ENCODE measurements at places on chromosomes 16 and 17. TPM values are rescaled to one million over a fixed set of nuclear protein-coding genes. Genes with fewer than 3 reads are reported as not detected.

The CFAP97D1 gene
- 0.07 TPM for total RNA-seq

The GRB7 gene
- 1.2 TPM for total RNA-seq

The NOL3 gene
- 24.5 TPM for total RNA-seq

The ZNF75A gene
- total RNA-seq: 21.7 TPM

The RTN4RL1 gene
- total RNA-seq: 0.49 TPM

The SLC47A2 gene
- not detected for total RNA-seq

The OR1F1 gene
- not detected for total RNA-seq

The DOC2B gene
- total RNA-seq: not detected

The ACSM2A gene
- not detected for total RNA-seq

The CLDN7 gene
- total RNA-seq: 1.5 TPM

The VTN gene
- 0.11 TPM for total RNA-seq

The MT1X gene
- 52.5 TPM for total RNA-seq

Data from activated CD8-positive, alpha-beta T cell treated with anti-CD3 and anti-CD28 coated beads for 36 hours (primary cell).